Activated CD8-positive, alpha-beta memory T cell treated with anti-CD3 and anti-CD28 coated beads for 1 hour (primary cell): ENCODE measurements at places on chromosomes 5 and 9.

DNA sequence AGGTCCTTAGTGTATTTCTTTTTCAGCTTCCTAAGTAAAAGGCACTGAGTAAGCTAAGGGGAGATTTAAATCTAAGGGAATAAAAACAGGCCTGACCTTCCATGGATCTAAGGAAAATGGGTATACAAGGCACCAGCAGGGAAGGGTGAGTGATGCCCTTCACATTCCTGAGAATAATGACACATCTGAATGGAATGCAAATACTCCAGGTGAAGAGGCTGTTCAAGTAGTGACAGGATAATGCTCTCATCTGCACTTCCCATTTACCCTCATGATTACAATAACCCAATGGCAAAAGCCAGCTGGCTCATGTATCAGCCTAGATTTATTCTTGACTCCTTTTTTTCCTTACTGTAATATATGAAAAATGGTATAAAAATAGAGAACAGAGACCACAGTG is 216.2 kb upstream of the ACTBL2 start:
- no peak for DNase-seq

DNA sequence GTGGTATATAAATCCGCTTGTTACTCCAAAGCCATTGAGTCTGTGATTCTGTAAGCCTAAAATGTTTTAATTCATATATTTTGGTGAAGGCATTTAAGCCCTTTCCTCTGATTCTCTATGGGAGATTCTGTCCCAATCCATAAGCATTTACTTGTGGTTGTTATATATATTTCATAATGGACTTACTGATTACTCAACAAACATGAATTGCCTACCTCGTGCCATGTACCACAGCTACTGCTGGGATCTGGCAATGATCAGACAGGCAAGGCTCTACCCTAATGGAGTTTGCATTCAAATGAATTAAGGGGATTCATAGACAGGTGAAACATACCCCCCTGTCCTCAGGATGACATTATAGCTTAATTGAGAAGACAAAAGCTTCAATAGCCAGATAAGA is 54.5 kb downstream of the C9orf152 start:
- DNase-seq: no peak

DNA sequence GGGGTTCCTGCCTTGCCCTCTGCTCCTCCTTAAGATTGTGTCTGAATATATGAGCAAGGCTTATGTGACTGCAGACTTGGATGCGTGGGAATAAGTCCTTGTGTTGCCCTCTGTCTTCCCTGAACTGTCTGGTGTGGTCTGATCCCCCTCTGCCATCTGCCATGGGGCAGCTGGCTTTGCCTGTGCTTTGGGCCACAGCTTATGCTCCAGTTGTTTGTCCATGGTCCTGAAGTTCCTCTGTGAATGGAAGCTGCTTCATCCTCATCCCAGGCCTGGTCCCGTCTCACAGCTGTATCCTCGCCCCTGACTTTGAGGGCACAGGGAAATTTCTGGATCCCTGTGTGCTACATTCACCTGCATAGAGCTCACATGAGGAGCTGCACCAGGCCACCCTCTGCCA is 14.7 kb downstream of the IL31RA start:
- no peak for DNase-seq

DNA sequence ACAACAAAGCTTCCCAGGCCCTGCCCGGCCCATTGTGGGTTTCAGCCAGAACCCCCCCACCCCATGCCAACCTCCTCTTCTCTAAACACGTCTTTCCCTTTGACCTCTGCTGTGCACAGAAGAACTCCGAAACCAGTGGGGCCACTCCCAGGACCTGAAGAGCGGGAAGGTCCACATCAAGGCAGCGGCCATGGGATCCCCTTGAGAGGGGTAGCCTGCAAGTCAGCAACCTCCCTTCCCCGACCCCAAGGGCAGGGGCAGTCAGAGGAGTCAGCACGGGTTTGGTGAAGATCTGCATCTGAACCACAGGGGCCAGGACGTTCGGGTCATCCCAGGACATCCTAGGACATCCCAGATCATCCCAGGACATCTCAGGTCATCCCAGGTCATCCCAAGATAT is 379.9 kb upstream of the IRX4 start:
- no peak for DNase-seq

GRCh38 chr5:54302267-54302687 is 8.1 kb downstream of the ARL15 start:
- no peak for DNase-seq

DNA sequence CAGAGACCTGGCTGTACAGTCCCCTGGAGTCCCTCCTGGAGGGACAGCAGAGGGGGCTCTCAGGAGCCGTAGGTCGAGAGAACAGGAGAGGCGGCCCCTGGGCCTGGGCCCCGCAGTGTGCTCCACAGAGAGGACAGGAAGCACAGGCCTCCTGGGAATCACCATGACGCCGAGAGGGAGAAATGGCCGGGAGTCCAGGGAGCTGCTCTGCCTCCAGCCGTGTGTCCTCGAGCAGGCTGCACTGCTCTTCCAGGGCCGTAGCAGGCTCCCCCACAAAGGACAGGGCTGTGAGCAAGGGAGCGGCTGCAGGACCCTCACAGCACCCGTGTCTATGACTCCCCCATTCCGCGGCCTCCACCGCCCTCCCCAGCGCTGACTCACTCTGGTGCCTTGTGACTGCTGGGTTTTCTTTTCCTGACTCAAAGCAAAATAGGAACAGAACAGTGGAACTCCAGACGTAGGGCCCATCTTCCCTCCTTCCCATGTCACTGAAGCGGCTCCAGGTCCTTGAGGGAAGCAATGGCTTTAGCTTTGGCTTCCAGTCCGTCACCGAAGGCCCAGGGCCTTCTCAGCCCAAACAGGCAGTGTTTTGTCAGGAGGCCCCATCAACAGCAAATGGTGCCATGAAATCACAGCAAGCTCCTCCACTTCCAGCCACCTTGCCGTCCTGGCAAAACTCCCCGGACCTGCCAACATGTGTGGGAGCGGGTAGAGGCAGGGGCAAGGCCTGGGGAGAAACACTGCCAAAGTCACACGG is 114.2 kb downstream of the LHFPL2 start:
- DNase-seq: no peak

DNA sequence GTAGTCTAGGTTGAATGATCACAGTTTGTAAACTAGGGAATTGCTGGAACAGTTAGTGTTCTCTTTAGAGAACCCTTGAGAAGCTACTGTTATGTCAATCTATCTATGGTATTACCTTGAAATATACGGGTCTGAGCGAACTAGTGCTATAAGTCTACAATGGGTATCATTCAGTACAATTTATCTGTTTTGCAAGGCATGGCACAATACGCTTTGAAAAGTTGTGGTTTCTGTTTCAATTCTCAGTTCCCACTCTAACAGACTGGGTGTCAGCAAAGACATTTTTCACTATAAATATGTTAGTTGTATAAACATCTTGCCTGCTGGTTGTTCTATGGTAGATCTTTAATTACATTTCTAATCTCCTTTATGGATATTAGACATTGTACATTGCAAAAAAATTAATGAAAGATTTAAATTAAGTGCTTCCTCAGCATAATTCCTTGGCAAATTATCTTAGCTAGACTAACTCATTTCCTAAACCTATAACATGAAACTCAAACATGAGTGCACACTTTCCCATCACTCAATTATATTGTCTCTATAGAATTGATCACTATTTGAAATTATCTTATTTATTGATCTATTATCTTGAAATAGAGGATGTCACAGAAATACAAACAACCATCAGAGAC is 24.9 kb upstream of the SLCO6A1 start:
- no peak for DNase-seq

DNA sequence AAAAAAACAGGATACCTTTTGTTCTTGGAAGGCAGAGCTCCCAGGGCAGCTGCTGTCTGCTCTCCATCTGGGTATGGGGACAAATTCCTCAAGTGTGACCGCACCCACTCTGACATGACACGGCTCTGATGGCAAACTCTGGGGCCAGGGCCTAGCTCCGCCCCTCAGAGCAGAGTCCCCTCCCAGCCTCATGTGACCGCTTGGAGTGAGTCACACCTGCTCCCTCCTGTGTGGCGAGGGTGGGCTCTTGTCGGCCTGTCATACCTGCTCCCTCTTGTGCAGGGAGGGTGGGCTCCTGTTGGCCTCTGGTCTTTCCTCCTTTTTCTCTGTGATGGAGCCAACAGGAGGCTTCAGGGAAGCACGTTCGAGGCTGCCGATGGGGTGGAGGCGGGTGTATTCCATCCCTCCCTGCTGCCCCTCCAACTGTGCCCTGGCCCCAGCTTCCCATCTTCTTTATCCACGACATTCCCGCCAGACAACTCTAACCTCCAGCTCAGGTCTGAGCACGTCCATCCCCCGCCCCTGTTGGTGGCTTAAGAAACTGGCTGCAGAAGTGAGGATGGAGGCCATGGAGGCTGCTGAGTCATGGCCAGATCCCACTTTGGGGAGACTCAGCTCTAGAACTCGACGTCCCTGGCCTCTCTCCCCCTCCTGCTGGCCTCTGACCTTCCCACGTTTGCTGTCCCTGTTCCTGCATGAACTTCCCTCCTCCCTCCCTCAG is 65.3 kb downstream of the OLFM1 start:
- no peak for DNase-seq

- no peak for DNase-seq
Measured at GRCh38 chr9:33202018-33202417, 34.9 kb upstream of the B4GALT1 start.

DNA sequence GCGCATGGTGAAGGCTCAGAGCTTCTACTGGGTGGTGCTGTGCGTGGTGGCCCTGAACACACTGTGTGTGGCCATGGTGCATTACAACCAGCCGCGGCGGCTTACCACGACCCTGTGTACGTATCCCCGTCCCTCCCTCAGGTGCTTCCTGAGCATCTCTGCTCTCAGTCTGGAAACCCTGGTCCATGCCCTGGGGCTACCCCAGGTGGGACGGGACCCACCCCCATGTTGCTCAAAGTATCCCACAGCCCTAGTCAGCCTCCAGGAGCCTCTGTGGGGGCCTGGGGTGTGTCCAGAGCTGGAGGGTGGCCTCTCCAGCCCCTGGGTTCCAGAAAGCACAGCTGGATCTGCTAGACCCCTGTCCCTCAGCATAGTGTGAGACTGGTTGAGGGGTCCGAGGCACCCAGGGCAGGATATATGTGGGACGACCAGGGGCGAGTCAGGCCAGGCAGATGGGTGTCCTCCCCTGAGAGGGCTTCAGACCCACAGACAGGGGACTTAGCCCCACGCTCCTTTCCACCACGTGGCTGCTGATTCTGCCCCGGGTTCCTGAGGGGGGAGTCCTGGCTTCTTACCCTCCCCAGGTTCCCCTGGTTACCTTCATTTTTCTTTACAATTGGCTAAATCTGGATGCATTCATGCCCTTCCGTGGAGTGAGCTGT is 94.0 kb downstream of the CACNA1B start:
- DNase-seq: no peak

- no peak for DNase-seq
Measured at GRCh38 chr9:38141746-38142591, 72.9 kb upstream of the SHB start.

GRCh38 chr9:124980431-124980830 is 39.5 kb upstream of the GOLGA1 start:
- no peak for DNase-seq

DNA sequence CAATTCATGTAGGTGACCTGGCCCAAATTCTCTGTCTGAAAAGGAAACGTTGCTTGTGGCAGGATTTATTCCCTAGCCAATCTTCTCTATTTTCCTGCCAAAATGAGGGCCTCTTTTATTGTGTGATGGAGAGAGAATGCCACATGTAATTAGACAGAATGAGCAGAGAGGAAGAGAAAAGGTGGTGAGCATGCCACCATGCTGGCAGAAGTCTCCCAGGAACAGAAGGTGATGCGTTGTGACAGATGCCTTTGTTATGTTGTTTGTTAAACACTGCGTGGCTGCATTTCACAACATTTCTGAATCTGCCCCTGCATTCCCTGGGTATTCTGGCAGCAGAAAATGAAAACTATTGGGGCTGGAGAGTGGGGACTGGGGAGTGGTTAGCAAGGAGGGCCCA is 577.6 kb downstream of the TLR4 start:
- DNase-seq: no peak
